ENCODE measurements at places on chromosomes 1 and 21.

DNA sequence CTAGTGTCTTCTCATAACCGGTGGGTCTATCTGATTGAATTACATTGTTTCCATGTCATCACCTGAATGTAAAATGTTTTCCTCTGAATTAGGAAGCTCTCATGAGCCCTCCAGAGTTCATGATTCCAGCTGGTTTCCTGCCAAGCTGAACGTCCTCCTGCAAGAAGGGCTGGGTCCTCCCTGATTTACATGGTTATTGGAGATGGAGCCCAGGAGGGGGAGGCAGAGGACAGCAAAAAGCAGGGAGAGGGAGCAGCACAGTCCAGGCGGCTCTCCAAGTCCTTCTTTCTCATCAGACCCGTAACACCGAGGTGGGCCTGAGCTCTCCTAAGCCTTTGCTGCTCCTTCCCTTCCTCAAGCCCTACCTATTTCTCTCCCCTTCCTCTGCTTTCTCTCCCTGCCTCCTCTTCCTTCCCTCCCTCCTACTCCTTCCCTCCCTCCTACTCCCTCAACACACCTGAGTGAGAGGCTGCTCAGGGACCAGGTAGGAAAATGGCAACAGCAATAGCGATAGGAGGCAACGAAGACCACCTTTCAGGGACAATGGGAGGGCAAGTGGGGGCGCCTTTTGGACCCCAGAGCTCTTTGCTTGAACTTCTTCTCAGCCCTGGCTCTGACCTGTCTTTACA is 265.9 kb downstream of the PRDM2 start:
- peak; percentile 83 for DNase-seq

DNA sequence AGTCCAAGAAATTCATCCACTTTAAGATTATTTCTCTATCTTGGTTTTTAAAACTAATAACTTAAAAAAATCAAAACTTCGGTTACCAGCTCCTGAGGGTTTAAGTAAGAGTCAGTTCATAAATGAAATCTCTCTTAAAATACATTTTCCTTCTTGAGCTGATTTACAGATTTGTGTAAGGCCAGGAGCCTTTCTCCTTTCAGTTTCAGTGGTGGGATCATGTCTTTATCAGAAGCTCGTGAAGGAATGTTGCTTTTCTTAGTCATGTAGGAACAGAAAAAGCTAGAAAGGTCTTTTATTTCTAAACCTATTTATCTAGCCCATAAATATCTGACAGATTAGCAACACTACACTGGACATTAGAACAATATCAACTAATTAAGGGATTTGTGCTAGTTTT is 390.2 kb downstream of the GPATCH2 start:
- no peak for DNase-seq

DNA sequence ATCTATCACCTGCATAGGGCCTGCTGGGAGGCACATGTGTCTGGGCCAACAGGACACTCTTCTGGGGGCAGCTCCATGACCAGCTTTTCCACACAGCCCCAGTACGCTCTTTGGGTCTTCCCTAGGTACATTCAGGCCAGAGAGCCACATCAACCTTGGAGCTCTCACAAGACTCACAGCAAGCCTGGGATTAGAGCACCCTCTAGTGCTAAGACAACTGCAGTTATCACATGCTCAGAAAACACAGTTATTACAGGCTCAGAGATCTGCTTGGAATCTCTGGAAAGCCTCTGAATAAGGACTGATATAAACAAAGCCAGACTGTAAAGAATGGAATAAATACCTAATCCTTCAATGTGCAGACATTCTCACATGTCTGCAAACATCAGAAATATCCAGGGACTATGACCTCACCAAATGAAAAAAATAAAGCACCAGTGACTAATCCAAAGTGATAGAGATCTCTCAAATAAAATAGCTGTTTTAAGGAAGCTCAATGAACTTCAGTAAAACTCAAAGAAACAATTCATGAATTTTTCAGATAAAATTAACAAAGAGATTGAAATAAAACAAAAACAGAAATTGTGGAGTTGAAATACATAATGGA is 563.9 kb upstream of the NR5A2 start:
- DNase-seq = peak; percentile 4

- no peak for DNase-seq
Observed at GRCh38 chr1:114435088-114435715, 75.8 kb downstream of the TRIM33 start.

GRCh38 chr1:97457446-97458089 is 463.3 kb downstream of the DPYD start:
- no peak for DNase-seq
